Activated CD4-positive, alpha-beta T cell treated with anti-CD3 and anti-CD28 coated beads for 48 hours (primary cell): ENCODE measurements at places on chromosomes 2 and 18.

DNA sequence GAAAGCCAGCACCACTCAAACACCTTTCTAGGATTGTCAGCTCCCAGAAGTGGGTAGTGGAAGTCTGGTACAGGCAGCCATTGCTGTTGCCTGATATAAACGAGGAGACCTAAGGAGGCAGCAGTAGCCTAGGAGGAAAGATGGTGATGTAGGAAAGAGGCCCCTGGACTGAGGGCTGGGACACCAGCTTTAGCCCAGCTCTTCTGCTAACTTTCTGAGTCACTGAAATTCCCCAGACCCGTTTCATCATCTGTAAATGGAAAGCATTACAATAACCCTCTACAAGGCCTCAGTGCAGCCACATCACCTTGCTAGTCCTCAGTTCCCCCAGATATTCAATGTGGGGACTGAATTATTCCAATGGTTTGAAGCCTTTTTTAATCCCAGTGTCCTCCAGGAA is 336.5 kb downstream of the TNS1 start:
- peak; percentile 7 for DNase-seq

- peak; percentile 38 for DNase-seq
These were observed 4.7 kb upstream of the CFAP65 start for GRCh38 chr2:219045937-219046550.

- no peak for DNase-seq
These were observed 181.0 kb downstream of the SLC39A10 start for GRCh38 chr2:195838002-195838401.

DNA sequence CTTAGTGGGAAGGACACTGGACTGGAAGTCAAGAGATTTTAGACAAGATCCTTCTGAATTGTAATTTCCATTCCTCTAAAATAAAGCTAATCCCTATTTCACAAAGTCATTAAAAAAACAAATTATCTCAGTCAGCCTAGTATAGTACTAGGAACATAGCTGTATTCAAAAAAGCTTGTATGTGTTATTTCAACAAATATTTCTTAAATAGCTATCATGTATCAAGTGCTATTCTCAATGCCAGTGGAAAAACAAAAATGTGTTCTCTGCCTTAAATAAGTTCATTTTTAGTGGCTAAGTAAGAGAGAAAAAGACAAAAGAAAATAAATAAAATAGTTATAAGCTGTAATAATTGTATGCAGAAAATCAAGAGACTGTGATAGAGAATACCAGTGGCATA is 541.8 kb upstream of the CDH2 start:
- no peak for DNase-seq

DNA sequence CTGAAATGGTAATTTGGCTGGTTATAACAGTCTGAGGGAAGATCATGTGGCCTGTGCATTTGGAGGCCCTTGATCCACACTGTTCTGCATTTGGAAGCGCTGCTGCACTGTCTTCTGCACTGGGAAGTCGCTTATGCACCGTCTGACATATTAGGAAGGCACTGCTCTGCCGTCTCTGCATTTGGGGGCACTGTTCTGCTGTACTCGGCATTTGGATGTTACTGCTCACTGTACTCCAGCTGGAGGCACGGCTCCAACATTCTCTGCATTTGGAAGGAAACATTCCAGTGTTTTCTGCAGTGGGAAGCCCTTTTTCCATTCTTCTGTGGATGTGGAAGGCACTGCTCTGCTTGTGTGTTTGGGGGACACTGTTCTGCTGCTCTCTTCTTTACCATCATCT is 9.6 kb upstream of the PROM2 start:
- no peak for DNase-seq

DNA sequence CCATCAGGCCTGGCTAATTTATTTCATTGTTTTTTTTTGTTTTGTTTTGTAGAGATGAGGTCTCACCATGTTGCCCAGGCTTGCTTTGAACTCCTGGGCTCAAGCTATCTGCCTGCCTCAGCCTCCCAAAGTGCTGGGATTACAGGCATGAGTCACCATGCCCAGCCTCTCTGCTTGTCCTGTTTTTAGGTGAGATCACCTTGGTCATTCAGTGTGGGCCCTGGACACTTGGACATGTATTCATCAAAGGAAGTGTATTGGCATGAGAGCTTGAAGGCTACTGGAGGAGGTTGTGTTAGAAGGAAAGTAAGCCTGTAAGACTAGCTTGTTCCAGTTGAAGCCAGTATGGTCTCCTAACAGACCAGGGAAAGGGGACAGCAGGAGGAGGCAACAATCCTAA is 229.2 kb upstream of the RGPD4 start:
- DNase-seq = no peak

DNA sequence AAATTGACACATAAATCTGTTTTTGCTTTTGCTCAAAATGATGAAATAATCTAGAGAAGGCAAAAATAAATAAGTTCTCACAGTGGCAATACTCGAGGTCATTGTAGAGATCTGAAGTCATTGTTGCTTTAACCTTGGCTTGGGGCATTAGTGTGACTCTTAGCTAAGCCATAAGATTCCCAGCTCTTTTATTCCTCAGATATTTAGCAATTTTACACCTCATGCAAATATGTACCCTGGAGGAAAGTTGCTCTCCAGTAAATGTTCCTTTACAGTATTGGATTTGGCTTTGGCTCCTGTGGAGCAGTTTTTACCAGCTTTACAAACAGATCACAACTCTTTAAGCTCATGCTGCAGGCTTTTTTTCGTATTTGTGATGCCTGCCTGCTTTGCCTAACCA is 134.2 kb upstream of the NABP1 start:
- DNase-seq = no peak

GRCh38 chr2:133497270-133497893 is 70.9 kb downstream of the NCKAP5 start:
- DNase-seq = no peak

DNA sequence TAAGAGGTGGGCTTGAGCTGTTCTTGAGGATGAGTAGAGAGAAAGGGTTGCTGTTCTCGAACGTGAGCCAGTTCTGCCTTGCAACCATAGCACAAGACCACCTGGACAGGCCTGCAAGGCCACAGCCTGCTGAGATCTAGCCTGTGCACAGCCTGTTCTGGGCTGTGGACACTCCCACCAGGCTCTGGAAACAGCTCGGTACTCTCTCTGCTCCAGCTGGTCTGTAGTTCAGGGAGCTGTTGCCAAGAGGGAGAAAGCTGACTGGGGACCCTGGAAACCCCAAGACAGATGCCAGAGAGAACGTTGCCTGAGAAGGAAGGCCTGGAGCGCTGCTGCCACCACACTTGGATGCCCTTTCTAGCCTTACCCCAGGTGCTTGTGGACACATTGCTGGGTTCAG is 69.8 kb downstream of the CTIF start:
- no peak for DNase-seq

DNA sequence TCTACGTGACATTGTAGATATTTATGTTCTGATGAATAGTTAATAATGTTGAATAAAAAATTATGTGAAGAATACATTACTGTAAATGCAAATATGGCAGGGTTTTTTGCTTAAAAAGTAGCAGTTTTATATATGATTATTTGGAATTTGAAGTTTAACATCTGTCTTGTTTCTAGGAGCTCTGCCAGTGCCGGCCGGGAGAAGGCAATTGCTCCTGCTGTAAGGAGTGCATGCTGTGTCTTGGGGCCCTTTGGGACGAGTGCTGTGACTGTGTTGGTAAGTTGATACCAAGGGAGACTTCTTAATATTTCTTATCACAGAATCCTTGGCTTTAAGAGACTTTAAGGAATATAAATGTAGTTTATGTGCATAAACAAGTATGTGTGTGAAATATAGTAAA is 25.2 kb downstream of the TWSG1 start:
- no peak for DNase-seq

DNA sequence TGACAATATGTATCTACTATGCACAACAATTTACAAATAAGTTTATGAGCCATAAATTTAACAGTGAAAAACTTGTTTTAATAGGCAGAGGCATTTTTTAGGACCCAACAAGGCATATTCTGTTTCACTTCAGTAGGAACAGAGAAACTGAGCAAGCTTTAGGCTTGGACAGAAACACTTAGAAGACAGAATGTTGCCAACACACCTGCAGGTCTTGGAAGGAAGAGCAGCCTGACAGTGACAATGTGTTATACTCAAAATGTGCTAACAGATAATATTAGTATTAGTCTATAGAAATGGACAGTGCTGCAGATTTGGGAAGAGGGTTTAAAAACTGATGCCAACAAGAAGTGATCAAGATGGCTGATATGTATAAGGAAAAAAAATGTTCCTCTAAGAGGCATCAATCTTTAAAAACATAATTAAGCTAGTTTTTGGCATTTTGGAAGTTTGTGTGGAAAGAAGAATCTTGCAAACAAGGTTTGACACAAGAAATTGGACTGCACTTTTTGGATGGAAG is 297.1 kb upstream of the FSIP2 start:
- no peak for DNase-seq

GRCh38 chr2:224941960-224942359 is 100.3 kb downstream of the DOCK10 start:
- no peak for DNase-seq

DNA sequence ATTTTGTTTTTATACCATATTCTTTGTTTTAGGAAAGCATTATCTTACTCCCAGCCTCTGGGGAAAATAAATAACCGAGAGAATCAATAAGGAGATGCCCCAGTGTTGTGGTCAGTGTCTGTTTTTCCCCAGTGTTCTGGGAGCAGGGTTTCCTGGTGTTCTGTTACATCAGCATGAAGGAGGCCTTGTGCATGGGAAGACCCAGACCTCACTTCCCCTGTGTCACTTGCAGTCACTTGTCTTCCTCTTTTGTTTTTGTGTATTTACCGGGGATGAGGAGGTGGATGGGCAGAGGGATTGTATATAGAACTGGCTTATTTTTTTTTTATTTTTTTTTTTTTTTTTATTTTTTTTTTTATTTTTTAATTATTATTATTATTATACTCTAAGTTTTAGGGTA is 45.0 kb upstream of the MGAT5 start:
- no peak for DNase-seq

DNA sequence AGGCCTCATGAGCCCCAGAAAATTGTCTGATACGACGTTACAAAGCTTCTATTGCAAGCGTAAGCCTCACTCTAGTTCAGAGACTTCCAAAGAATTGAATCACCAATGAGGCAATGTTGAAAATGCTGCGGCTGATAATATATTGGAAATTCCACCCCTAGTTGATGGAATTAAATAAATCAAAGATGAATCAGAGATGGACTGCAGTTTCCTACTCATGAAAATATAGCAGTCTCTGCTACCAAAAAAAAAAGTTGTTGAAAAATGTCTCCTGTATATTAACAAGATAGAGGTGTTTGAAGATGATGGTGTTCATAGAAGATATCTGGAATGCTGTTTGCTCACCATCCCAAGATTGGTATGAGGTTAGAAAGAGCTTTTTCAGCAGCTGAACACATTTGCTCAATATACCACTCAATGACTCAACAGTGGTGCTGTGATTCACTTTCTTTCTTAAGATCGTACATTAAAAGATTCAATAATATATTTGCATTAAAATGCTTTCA is 99.8 kb upstream of the ARHGAP28 start:
- no peak for DNase-seq

DNA sequence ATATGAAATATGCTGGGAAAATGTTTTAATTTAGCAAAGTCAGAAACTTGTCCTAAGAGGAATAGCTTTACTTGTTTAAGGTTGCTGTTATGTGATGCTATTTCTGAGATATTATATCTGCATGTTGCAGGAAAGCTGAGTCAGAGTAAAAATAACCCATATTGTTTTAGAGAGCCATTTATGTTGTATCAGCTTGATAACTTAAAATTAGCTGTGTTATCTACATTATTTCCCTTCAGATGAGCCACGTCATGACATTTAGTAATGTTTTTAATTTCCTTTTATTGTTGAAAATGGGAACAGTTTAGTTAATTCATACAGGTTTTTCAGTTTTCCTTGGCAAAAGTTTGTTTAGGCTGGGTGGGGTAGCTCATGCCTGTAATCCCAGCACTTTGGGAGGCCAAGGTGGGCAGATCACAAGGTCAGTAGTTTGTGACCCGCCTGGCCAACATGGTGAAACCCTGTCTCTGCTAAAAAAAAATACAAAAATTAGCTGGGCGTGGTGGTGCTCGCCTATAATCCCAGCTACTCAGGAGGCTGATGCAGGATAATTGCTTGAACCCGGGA is 55.8 kb downstream of the TTC27 start:
- no peak for DNase-seq

- DNase-seq = no peak
These were observed 19.5 kb downstream of the GPR45 start for GRCh38 chr2:105261061-105261460.

DNA sequence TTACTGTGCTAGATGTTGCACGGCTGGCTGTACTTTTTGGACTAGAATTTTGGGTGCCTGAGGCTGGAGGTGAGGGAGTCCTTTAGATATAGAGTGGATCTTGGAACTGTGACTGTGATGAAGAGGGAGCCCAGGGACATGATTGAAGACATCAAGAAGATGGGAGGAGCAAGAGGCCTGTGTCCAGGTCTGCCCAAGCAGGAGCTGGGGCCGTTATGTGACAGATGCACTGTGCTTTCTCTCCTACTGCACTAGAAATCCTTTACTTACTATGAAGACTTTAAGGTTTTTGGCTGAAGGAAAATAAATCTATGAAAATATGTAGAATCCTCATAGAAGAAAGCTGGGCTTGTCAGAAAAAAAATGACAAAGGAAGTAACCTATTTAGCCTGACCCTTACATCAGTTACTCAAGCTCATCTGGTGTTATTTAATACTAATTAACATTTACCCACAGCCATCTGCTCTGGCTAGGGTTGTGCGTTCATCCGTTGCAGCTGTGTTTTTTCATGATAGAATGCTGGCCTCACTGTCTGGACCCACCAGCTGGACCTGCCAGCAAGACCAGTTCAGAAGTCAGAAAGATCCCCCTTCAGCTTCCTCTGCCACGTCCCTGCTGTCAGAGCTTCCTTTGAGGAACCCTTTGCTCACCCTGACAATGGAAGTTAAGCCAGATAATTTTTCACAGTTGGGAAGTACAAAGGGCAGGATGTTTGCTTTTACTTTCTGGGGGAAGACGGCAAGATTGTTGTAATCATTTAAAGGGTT is 16.7 kb downstream of the TSN start:
- no peak for DNase-seq

- no peak for DNase-seq
These were observed 46.4 kb downstream of the ACYP2 start for GRCh38 chr2:54161660-54162424.

- DNase-seq = no peak
These were observed 1059.3 kb upstream of the GYPC start for GRCh38 chr2:125596612-125597011.

DNA sequence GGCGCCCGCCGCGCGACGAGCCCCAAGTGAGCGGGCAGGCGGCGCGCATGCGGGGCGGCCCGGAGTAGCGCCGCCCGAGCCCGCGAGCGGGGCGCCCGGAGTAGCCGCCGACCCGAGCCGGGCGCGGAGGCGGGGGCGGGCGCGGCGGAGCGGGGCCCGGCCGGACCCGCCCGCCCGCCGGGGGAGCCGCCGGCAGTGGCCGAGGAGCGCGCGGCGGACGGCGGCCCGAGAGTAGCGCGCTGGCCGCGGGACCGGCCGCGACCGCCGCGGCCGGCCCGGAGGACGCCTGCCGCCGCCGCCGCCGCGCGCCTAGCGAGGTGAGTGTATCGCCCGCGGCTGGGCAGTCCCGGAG is at the start of gene GALNT1:
Gene GALNT1 (plus strand): TSS at position 195 of the 352 bp plus-strand sequence. CDS start 72,923 bp downstream, outside the sequence.
- DNase-seq = no peak
